SIG-M5 (cell line): ENCODE measurements at places on chromosomes 7 and 10.

DNA sequence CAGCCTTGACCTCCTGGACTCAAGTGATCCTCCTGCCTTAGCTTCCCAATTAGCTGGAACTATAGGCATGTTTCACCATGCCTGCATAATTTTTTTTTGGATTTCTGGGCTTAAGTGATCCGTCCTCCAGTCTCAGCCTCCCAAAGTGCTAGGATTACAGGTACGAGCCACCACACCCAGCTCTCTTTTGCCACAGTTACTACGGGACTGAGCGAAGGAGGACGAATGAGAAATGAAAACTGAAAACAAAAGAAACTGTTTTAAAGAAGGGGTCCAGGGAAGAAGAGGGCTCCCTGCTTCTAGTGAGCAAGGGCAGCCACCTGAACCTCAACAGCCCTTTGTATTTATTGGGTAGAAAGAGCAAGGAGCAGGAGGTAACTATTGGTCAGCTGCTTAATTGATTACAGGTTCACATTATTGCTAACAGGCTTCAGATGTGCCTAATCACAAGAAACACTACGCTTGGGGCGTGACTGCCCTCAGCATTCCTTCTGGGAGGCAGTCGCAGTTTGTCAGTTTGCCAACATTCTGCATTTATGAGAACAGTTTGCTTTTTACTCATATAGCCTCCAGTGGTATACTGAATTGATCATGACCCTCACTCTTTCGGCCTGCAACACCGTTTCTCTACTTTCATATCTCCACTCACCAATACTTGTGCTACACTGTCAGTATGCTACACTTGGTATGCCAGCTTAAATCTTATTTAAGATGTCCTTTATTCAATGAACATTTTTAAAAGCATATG lies 676.8 kb downstream of the DNAJB9 start:
- DNase-seq: no peak

DNA sequence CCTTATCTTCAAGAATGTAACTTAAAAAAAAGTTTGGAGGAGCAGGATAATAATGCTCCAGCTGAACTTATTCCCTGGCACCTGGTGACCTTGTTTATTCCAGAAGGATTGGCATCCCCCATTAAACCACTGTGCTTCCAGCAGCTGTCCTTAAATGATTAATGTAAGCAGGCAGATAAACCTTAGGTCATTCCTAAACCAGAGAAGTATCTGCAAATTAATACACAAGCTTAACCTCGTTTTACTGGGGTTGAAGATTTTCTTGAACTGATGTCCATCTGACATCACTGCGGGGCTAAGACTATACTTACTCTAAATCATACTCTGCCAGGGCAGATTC lies 116.1 kb upstream of the PALS2 start:
- DNase-seq: no peak

- DNase-seq: no peak
Measured at GRCh38 chr7:123208793-123209192, 9.0 kb upstream of the SLC13A1 start.

- DNase-seq: no peak
Measured at GRCh38 chr10:89151857-89152256, 55.3 kb downstream of the CH25H start.

- no peak for DNase-seq
Measured at GRCh38 chr10:37952043-37952755, 24.2 kb downstream of the ZNF25 start.

- DNase-seq: no peak
Measured at GRCh38 chr7:16083931-16084330, 337.4 kb downstream of the CRPPA start.

DNA sequence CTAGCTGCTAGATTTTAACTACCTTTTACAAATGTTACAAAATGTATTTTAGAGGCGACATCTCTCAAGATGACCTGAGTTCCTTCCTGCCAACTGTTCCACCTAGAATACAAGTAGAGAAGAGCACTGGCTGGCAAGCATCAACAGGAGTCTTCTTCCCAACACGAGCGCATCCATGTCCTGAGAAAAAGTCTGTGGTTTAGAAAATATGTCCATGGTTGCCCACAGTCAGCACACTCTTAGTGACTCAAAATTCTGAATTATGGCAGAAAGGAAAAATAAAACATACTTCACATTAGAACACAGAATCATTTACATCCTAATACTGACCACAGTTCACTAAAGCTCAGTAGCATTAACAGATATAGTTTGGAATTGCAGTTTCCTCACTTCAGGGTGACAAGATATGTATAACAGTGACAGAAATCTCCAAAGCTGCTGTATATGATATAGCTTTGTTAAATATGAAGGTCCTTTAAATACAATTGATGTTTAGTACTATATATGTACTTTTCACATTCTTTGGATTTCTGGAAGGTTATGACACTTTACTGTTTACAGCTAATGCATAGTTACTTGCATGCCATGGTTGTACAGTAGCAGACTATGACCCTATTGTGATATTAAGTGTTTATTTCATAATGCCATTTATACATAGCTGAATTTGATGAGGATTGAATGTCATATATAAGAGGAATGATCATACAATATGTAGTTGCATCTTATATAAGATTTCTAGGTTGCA lies 327.1 kb downstream of the GFRA1 start:
- DNase-seq: no peak

GRCh38 chr7:142488842-142489241 lies 231.0 kb upstream of the PRSS58 start:
- no peak for DNase-seq

GRCh38 chr7:91280185-91280584 lies 16.0 kb downstream of the FZD1 start:
- no peak for DNase-seq

DNA sequence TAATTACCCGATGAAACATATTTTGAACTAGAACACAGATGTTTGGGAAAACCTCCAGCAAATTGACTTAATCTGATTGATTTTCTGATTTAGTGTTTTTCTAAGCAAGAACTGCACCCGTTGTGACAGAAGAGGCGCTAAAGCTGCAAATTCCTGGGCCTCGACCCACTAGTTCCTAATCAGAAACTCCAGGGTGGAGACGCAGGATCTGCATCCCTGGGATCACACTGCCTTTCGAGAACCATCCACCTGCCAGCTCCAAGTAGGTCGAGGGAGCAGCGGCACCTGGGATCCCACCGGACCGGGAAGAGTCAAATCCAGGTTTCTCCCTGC lies 136.8 kb upstream of the CDCA7L start:
- no peak for DNase-seq

DNA sequence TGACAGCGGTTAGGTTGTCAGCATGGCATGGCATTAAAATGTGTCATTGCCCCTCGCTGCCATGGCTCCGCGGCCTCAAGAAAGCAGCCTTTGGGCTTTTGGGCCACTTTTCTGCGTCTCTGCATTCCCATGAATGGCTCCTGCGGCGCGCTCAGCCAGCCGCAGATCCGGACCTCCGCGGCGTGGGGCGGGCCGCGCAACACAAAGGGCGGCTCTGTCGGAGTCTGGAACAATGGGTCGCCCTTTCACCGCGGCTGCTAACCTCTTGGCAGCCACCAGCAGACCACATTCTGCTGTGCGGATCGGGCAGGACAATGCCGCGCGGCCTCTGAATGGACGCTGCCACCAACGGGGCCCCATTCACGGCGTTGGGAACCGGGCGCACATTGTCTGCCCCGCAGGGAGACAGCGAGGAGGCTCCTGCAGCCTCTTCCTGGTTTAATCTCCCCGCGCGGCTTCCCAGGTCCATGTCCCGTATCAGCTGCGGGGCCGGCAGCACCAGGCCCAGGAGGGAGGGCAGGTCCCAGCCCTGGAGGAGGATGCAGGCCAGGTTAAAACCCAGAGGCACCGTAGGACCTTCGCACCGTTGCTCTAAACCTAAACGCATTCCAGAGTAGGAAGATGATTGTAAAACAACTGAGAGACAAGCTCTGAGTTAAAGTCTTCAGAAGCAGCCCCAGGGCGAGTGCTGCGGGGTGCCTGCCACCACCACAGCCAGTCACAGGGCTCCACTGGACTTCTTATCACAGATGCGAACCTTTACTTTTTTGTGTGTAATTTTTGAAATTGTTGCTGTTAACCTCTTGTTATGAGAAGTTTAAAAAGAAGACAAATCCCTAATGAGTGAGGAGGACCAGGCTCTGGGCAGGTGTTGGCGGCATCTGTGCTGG lies 71.6 kb downstream of the NKX6-2 start:
- no peak for DNase-seq

DNA sequence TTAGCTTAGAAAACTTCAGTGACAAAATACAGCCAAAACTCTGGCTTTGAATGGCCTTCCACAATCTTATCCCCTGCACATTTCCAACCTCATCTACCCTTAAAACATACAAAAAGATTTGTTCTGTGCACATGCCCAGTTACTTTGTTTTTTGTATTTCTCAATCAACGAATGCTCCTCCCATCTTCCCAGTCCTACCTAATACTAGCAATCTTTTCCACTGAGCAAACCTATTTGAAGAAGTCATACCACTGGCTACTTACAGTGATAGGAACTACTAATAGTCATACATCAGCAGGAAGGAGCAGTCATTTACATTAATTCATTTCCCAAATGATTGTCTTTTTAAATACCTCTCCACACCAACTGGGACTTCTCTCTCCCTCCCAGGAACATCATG lies 2.5 kb downstream of the USP54 start:
- no peak for DNase-seq
